ENCODE measurements at places on chromosomes 1 and 21.

GRCh38 chr1:86114816-86115400, 41.7 kb downstream of the COL24A1 start:
- DNase-seq = no peak

GRCh38 chr1:28860332-28861073, 48.5 kb downstream of the OPRD1 start:
- no peak for DNase-seq

DNA sequence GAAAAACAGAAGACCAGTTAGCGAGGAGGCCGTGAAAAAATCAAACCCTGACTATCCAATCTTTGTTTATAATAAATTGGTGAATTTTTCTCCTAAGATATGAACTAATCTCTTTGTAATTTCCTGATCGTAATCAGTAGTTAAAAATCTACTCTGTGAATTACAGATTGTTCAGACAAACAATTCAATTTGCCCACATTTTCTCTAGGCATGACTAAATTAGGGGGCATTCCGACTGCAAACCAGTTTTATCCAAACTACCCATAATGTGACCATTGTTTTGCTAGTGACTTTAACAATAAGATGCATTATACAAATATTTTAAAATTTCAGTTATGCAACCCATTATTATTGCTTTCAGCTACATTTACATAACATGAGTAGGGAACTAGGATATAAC, 546.9 kb upstream of the ADAMTS5 start:
- no peak for DNase-seq

DNA sequence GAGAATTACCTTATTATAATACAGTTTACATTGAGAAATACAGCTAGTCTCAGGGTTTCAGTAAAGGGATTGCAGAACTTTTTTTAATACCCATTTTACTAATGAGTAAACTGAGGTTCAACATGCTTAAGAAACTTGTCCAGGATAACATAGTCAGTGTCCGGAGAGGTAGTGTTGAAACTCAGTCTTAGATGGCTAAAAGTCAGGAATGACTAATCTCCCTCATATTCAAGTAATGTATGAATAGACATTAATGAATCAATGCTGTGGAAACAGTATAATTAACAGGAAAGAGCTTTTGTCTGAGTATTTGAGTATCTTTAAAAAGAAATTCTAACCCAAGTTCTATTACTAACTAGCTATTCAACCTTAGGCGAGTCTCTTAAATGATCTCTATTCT, 397.6 kb downstream of the PLA2G4A start:
- DNase-seq = no peak

- no peak for DNase-seq
Observed at GRCh38 chr1:151968058-151968457, 25.6 kb downstream of the S100A10 start.

DNA sequence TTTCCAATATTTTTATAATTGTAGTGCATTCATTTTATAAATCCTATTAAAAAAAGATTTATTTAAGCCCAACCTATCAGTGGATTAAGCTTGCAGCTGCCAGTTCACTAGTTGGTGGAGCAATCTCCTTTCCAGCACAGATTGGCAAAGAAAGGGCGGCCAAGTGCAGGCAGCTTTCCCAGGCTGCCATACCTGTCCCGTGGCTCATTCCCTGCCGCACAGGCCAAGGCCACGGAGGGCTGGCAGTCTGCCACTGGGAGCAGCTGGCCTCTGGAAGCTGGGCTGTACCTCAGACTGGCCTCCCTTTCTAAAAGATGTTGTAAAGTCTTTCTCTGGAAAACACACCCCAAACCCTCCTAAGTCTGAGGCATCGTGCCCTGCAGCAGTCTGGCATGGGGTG, 74.2 kb downstream of the SIM2 start:
- DNase-seq = no peak

- no peak for DNase-seq
Observed at GRCh38 chr1:113109908-113110554, 37.0 kb downstream of the LRIG2 start.

DNA sequence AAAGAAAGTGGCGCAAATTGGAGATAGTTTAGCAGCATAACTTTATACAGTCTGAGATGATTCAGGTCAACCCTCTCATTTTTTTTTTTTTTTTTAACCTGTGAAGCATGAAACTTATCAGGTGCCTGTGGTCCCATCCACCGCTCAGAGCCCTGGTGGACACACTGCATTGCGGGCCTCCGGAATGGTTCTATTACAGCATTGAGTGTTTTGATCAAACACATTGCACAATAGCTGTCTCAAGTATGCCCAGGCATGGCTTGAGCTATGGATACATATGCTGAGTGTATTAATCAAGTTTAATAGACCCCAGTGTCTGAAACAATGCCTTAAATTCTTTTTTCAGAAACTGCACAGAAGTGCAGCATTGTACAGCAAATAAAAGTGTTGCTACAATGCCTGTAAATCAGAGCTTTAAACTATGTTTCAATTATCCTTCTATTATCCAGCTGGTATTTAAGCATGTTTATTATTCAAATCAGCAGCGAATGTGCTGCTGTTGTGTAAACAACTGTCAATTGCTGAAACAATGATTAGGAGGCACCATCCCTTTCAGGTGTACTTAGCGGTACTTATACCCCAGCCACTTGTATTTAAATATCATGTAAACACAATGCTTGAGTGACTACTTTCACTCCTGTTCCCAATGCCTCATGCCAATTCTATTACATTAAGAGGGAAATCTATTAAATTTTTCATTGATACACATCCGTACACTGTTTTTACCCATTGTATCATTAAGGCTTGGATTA, 456.6 kb downstream of the RPS6KC1 start:
- DNase-seq = no peak

DNA sequence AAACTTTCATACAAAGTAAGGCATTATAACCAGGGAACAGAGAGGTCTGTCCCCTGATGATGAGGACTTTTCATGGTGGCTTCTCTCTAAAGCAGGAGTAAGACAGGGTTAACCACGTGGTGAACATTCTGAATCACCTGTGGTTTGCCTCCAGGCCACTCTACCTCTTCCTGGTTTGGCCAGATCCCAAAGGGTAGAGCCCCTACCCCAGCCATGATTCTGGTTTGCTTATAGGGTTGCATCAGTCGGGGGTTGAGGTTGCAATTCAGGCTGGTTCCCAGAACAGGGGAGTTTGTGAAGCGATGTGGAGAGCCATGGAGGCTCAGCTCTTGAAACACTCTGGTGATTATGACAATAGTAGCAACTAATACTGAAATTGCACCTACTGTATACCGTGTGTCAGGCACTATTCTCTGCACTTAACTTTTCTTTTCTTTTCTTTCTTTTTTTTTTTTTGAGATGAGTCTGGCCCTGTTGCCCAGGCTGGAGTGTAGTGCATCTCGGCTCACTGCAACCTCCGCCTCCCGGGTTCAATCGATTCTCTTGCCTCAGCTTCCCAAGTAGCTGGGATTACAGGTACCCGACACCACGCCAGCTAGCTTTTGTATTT, 8.3 kb downstream of the CNR2 start:
- DNase-seq = no peak

DNA sequence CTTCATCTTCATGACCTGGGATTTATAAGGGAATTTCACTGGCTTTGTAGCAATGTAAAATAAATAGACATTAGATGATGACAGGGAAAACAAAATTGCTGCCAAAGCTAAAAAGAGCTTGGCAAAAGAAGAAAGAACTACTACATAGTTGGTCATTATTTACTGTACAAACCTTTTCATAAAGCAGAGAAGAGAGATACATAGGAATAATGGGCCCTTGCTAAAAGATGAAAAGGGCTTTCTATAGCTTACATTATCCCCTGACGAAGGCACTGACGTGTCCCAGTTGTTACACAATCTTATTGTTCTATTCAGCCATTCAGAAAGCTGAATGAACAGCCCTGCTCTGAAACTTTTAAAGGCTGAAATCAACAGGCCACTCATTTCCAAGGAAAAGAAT, 57.1 kb downstream of the ZC3H11B start:
- no peak for DNase-seq

- no peak for DNase-seq
Observed at GRCh38 chr1:38716229-38716628, 143.3 kb downstream of the RRAGC start.

- DNase-seq = no peak
Observed at GRCh38 chr1:180179162-180179957, 24.7 kb downstream of the QSOX1 start.

DNA sequence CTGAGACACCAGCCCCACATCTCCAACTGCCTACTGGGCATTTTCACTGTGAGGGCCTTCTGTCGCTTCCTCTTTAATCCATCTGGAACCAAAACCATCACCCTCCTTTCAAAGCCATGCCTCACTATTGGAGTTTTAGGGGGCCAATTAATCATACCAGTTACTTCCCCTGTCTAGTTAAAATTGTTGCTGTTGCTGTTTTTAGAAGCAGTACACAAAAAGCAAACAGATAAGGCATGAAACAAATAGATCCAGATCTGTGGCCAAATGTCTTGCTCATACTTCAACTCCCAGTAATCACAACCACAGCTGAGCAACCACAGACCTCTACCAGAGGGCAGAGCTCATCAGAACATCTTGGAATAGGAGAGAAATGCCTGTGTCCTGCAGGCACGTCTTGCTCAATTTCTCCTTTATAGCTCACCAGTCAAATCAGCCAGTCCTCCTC, 133.8 kb upstream of the C1orf105 start:
- DNase-seq = no peak

DNA sequence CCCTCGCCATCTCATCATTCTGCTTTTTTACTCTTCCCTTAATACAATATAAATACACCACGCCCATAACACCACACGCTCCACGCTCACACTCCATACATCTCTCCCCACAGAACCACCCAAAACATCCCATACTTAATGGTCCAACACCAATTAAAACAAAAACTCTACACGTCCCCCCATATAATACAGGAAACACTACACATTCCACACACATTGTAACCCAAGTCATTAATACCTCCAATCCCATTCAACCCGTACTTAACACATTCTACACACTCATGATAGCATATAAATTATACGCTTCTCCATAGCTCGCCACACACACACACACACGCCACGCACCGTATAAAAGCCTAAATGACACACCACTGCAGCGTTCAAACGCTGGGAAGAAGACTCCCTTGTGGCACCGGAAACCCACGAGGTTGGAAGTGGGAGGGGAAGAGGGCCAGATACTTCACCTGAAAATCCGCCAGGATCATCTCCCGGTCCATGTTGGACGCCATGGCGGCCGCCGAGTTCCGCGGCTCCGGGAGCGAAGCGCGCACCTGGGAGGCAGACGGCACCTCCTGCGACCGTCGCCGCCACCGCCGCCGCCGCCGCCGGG, 659 bp downstream of the FAF1 start:
- peak; percentile 7 for DNase-seq

DNA sequence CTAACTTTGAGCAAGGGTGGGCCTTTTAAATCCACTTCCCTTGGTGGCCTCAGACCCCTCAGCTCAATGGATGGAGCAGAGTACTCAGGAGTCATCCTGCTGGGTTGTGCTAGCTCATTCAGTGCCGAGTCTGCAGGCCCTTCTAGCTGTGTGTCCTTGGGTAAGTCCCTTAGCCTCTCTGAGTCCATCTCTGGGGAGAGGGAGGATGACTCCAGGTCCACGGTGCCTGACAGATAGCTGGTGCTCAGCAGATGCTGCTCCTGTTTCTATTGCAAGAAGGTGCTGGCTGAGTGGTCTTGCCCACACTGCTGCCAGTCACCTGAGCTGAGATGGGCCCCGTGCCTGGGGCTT, 11.0 kb downstream of the LDLRAP1 start:
- no peak for DNase-seq

DNA sequence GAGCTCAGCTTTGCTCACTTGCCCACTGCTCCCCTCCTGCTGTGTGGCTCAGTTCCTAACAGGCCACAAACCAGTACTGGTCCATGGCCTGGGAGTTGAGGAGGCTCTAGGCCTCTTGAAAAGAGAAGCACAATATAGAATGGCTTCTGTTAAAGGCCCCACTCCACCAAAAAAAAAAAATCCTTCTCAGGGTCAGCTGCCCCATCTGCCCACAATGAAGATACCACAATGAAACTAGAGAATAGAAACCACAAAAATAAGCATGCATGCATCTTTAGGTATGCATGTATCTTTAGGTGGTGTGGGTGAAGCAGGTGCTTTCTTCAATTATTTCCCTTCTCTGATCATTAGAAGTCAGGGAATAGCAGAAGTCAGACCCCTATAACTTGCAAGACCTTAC, 620.4 kb upstream of the BEND5 start:
- DNase-seq = no peak

- no peak for DNase-seq
Observed at GRCh38 chr1:79929356-79929755, 922.8 kb upstream of the ADGRL4 start.

DNA sequence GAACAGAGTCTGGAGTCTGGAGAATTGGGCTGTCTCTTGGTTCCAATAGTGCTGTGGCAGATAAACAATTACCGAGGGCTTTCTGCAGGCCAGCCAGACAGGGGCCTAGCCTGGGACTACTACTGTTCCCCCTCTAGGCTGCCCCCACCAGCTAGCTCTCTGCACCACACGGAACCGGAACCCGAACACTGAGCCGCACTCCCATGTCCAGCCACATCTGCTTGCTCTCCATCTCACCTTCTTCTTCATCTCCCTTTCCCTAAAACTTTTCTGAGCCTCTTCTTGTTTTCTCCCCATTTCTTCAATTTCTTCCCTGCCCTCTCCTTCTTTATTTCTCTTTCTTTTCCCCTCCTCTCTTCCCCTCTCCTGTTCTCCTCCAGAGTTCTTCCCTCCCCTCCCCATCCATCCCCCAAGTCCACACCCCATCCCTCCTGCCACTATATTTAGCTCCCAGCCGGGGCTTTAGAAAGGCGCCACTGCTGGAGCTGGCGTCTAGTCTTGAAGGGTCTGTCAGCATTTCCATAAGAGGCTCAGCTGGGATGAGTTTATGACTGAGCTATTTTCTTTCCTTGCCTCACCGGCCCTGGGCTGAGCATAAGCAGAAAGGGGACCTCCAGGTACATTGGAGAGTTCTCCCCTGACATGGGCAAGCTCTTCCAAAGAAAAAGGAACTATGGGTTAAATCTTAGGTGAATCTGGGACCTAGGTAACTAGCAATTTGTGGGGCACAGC, 25.7 kb upstream of the ATP2B4 start:
- DNase-seq = no peak

Measured in neural crest cell (in vitro differentiated cells).